ENCODE measurements at places on chromosomes 3 and 15.

DNA sequence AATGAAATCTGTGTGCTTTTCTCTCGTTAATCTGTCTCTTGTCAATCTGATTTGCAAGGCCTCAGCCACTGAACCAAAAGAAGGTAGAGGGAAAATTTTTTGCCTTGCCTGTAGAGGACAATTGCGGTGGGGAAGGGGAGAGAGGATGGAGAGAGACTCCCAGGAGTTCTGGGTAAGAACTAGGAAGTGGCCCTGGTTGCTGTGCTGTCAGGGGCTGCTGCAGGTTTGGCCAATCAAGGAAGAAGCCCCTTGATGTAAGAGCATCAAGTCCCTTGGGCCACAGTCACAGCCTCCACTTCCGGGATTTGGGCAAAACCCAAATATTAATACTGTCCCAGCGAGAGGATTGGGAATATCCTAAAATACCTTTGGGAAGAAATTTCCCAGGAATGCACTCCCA lies 43.3 kb downstream of the TRANK1 start:
- no peak for DNase-seq

DNA sequence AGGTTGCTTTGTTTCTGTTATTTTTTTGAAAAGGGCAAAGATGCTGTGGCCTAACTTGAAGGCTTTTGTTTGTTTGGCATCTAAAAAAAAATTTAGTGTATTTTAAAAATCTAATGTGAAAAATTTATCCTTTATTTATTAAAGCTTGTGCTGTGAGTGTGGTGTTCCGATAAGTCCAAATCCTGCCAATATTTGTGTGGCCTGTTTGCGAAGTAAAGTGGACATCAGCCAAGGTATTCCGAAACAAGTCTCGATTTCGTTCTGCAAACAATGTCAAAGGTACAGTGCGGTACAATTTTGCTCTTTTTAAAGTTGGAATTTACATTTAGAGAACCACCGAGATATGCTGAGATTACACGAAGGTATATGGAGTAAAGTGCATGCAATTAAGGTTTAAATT lies 3.7 kb downstream of the NMD3 start:
- no peak for DNase-seq

DNA sequence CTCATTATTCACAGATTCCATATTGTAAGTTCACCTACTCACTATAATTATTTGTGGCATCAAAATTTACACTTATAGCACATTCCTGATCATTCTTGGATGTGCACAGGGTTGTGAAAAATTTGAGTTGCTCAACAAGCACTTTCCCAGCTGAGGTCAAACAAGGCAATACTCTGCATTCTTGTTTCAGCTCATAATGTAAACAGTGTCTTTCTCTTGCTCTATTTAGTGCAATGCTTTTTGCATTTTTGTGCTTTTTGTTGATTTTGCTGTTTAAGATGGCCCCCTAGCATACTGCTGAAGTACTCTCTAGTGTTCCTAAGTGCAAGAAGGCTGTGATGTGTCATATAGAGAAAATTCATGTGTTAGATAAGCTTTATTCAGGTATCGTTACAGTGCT lies 66.7 kb upstream of the TNIK start:
- no peak for DNase-seq

DNA sequence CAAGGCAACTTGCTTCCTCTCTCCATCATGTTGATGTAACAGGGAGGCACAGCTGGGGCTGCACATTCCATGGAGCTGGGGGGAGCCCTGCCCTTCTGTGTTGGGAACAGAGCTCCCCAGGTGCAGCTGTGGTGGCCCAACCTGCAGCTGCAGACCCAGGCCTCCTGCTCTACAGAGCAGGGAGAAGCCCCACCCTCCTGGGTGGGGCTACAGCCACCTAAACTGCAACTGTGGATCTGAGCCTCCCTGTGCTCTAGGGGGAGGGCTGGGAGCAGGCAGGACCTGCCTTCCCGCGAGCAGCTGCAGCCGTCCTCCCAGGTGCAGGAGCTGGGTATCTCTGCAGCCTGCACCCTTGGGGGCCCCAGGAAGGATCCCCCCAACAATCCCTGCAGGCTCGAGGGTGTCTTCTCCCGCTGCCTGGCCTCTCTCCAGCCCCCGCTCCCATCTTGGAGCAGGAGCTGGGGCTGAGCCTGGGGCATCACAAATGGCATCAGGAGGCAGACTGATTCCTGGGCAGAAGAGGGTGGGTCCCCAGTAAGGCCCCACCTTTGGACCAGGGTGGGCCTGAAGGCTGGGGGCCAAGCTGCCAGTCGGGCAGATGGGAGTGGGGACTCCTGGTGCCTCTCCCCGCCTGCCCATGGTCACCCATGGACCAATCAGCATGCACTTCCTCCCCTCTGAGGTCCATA lies 7.4 kb downstream of the LRRC58 start:
- DNase-seq: no peak

DNA sequence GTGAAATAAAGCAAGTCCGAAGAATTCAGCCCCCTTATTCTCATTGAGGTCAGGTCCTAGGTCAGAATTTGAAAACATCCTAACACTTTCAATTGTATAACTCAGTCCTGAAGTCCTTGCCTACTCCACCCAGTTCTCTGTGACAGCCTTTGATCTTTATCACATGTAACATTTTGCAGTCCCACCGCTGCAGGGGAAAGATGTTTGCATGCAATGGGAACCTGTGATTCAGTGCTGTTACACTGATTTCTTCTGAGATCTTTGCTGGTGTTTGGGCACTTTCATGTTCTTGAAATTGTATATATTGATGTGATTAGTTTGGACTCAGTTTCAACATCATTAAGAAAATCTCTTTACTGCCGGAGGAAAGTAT lies 18.0 kb upstream of the SECISBP2L start:
- no peak for DNase-seq

GRCh38 chr3:194768586-194768985 lies 82.9 kb downstream of the FAM43A start:
- no peak for DNase-seq
